Stimulated activated naive CD8-positive, alpha-beta T cell treated with anti-CD3 and anti-CD28 coated beads, Interleukin-15, Interleukin-2, amounts not matched to agents 100 U/mL and 50 U/mL, for 24 hours (primary cell): ENCODE measurements at places on chromosomes 4 and X.

DNA sequence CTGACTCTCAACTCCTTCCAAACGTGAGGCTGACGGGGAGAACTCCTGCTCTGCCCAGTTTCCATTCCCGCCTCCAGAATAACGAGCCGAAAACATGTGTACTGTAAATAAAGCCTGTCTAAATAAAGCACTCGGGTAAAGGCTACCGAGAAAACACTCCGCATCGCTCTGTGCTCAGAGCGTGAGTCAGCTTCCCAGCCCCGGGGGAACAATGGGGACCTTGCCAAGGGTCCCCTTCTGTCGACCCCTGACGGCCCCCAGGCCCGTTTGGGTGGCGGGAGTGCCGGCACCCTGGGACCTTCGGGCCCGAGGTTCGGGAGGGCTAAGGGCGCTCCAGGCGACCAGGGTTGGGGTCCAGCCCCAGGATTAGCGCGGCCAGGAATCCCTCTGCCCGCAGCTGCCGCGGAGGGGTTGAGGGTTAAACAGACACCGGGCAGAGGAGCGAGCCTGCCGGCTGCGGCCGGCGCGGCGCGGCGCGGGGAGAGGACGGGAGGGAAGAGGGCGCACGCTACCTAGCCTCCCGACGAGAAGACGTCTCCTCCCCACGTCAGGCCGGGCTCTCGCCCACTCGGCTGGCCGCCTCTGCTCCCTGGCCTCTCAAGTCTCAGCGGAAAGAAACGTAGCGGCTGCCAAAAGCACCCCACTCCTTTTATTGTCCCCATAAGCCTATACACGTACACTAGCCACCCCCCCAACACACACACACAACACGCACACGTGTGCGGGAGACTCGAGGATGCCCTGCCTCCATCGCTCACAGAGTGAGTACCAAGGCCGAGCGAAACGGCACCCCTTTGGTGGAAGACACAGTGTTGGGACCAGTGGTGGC lies 85.5 kb downstream of the BCOR start:
- DNase-seq: peak; percentile 24

DNA sequence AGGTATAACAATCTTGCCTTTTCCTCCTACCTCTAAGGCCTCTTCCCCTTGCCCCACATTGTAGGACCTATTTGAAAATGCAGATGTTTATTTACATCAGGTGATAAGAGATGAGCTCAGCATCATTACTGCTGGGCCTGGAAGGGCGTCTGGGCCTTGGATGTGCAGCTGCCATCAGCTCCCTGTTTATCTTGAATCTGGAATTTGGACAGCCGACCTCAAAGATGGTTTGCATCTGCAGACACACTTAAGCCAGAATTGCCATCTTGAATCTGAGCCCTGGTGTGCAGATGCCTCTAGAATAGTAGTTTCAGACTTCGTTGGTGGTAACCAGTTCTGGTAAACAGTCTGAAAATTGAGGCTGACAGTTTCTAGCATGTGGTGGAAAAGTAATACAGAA lies 59.0 kb downstream of the FAM193A start:
- DNase-seq: no peak

DNA sequence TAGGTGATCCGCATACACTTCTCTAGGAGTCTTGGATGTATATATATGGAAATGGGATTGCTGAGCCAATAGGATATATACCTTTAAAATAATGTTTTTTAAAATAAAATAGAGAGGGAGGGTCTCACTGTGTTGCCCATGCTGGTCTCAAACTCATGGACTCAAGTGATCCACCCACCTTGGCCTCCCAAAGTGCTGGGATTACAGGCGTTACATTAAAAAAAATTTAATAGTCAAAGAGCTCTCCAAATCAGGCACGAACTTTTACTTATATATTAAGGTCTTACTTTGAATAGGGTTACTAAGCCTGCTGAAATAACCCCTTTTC lies 109.0 kb downstream of the GNL3L start:
- no peak for DNase-seq

GRCh38 chr4:73603271-73603710 lies 16.9 kb downstream of the RASSF6 start:
- no peak for DNase-seq

DNA sequence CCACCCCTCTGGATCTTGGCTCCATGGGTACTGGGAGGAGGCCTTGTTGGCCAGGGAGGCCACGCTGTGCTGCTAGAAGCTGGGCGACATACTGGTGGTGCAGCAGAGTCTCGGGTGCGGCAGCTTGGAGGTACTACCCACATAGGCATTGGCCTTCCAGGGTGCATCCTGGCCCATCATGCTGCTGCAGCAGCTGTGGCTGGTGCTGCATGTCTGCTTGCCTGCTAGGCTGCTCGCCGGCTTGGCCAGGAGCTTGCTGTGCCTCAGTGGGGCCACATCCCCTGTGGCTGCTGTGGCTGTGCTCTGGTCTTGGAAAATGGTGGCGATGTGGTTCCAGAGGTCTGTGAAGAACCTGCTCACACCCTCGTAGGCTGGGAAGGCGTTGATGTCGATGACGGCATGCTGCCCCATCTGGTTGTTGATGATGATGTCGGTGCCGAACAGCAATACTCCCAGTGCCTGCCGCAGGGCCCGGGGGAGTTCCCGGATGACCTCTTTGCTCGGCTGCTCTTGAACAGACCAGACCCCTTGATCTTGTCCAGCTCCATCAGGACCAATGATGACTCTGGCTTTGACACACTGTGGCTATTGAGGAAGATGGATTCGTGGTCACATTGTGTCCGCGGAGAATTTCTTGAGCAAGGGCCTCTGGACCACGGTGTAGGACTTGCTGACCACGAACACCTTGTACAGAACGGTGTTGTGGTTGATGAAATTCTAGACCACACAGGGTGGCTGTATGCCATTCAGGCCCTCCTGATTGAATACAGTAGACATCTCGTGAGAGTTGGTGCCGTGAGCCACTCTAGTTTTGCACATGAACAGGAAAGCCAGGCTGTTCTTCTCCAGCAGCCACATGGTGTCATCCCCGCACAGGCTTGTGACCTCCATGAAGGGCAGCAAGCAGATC lies 11.8 kb downstream of the RBM10 start:
- DNase-seq: no peak

DNA sequence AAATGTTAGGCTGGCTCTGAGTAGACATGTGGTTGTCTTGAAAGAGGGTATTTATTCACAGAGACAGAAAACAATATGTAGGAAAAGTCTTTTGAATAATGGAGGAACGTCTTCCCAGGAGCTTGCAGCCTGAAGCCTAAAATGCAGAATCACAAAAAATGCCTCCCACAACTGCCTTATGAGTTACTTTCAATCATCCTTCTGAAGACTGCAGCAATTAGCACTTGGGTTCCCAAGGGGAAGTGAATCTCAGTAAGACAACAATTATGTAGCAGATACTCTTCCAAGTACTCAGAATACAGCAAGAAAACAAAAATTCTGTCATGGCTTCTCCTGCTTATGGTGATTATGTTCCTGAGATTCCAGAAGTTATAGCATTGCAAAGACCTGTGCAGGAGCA lies 166.6 kb upstream of the TBL1X start:
- DNase-seq: no peak

DNA sequence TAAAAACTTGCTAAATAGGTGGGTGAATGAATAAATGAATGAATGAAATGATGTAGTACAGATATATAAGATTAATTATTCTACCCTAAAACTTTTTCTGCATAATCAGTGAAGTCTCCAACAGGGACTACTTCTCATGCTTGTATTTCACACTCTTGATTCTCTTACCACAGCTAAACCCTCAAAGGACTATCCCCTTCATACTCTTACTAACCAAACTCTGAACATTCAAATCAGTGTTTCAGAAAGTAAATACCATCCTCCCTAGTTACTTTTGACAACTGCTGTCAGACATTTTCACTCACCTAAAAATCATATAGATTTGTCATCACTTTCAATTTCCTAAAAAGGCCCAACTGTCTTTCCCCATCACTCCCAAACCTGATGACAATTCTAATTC lies 234.3 kb upstream of the HHIP start:
- DNase-seq: no peak

GRCh38 chr4:158538176-158538575 lies 16.5 kb downstream of the RXFP1 start:
- DNase-seq: no peak

DNA sequence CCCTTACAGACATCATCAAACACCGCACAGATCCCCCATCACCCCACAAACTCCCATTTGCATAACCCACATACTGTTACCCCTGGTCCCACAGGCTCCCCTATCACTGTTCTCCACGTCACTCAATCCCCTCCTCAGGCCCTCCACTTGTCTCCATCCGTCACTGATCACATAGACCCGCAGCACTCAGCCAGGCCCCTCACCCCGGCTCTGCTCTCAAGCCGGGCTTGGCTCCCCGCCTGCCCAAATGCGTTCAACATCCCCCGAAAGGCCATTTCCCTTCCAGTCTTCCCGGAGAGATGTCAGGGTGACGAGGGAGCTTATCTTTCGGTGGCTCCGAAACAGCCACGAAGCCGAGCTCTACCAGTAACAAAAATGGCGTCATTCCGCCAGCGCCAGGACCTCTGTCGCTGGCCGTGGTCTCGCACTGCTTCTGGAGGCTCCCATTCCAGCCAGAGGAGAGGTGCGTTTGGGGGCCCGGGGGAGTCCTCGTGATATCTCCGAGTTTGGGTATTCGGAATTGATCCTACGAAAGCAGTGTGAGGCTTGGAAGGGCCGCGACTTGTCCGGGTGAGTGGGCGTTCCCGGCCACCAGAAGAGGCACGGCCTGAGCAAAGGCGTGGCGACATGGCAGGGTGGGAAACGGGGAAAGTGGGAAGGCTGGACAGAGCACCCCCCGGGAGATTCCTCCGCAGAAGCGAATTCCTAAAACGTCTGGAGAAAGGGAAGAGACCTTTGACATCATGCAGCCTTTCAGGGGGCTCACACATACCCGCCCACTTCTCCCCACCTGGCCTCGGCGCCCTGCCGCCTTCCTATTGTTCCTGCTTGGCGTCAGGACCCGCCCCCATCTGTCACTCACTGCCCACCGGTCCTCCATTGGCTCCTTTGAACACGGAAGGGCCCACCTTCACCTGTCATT lies at the start of gene ZNF630:
TSS of gene ZNF630 (minus strand) at position 577 of the 922 bp plus-strand sequence. CDS start 4,754 bp downstream, outside the sequence.
- peak; percentile 71 for DNase-seq

DNA sequence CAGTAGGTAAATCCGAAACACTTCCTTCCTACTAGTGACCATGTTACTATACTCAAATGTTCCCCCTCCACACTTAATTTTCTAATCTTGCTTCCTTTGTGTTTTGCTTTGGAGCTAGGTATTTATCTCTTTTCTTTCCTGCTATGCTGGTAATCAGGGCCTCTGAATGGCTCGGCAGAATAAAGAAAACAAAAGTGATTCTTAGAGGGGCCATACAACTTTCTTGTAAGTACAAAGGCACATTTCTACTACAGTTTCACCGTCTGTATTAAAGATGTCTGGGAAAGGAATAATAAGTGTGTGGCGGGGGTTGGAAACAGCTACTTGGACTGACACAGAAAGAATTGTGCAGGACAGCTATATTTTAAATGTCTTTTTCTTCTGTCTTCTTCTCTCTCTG lies 50.3 kb downstream of the GPC3 start:
- no peak for DNase-seq

GRCh38 chrX:3712051-3712869 lies 1.2 kb downstream of the PRKX start:
- peak; percentile 16 for DNase-seq

DNA sequence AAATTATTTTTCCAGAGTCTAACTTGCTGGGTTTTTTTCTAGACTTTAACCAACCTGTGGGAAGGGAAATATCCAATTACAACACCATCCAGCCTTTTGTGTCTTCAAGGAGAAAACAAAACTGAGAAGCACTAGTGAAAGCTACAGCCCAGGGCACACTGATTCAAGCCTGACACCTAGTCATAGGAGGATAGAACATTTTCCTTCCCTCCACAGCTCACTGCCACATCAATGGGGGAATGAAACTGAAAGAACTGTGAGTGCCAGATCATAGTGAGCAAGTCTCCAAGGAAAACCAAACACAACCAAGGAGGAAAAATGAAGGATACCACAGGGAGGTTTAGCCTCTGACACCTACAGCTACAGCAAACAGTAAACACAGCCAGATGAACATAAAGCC lies 43.3 kb upstream of the MAGEA8 start:
- no peak for DNase-seq

DNA sequence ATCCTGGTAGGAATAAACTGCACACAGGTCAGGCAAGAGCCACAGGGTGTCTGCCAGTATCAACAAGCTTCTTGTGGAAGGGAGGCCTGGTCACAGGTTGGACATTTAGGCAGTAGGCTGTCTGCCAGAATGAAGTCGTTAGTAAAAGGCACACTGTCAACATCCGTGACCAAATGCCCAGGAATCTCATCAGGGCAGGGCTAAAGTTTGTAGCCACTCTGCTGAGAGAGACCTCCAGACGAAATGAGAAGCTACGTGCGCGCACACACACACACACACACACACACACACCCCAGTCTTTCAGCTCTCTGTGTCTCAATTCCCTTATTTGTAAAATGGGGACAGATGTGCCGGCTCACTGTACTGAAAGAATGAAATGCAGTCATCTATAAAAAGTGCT lies 408.7 kb upstream of the ZFP42 start:
- no peak for DNase-seq

GRCh38 chr4:115334736-115335411 lies 221.5 kb upstream of the NDST4 start:
- no peak for DNase-seq

DNA sequence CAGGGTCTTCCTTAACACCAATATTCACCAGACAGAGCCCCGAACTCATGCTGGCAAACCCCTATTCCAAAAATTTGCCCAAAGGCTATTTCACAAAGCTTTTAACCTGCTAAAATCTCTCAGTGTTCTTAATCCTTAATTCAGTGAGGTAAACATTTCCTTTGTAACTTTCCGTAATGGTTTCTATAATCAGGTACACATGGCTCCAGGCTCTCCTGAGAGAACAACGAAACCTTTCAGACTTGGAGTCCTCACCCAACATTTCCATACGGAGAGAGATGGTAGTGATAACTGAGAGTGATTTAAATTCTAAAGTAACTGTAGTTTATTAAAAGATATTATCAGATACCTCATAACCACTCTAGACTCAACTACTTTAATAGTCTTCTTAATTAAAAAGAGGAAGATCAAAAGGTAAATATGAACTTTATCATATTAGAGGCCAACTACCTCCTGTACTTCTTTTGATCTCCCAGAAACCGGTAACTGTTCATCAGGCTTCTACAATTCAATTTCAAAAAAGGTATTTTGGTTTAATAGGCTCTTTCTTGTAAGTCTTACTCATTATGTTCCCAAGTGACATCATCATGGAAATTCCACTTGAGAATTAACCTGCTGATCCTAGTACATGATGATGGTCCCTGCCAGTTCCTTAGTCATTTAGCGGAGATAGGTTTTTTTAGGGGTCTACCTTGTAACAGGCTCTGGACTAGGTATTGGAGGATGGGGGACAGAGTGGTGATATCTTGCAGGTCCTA lies 91.4 kb upstream of the UCP1 start:
- no peak for DNase-seq

- no peak for DNase-seq
Measured at GRCh38 chr4:149857446-149857845, 41.8 kb upstream of the IQCM start.

DNA sequence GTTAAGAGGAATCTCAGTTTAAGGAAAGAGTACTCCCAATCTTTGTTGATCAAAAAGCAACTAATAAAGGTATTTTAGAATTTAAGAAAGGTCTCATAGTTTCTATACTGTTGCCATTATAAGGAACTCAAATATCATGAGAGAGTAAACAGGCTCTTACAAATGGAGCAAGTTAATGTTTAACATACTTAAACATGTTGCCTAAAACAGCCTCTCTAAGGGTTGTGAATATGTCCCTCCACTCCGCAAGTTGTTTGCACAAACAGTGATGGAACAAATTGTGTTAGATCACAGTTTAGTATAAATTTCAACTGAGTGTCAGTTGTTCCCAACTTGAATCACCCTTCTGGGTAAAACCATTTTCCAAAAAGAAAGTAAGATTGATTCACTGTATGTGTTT lies 1678.3 kb downstream of the PCDH19 start:
- DNase-seq: no peak

GRCh38 chr4:163815776-163816175 lies 321.3 kb downstream of the TMA16 start:
- no peak for DNase-seq
